Hindlimb muscle (tissue), 1 donor: ENCODE measurements at places on chromosomes 11 and 22. TPM values are rescaled to one million over a fixed set of nuclear protein-coding genes. Genes with fewer than 3 reads are reported as not detected.

MIOX gene
- not detected for polyA plus RNA-seq

RAG2 gene
- polyA plus RNA-seq, result 0.28 TPM

OR52N2 gene
- polyA plus RNA-seq, result not detected

BTBD18 gene
- 0.15 TPM for polyA plus RNA-seq

ABTB2 gene
- 8.7 TPM for polyA plus RNA-seq

ACTN3 gene
- 141 TPM for polyA plus RNA-seq

IGSF9B gene
- 15.4 TPM for polyA plus RNA-seq

GRCh38 chr11:18222814-18223421 is 13.7 kb downstream of the SAA4 start:
- DNase-seq, result no peak

GRCh38 chr11:21807350-21807749 is 385.5 kb upstream of the ANO5 start:
- DNase-seq, result no peak

DNA sequence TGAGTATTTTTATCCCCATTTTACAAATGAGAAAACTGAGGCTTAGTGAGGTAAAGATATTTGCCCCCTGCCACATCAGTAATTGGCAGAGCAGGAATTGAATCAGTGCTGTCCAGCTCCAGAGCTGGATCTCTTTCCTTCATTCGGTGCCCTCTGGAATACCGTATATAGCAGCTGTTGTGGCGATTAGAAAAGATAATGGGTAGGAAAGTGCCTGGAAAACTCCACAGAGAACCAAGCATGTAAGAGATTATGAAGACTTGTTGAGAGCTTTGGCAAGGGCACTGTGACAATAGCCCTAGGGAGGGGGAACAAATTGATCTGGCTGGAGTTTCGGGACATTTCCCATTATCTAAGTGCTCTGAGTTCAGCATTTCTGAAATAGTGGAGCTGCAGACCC is 82.5 kb upstream of the TEAD1 start:
- DNase-seq, result no peak

- no peak for DNase-seq
These were observed 15.6 kb downstream of the SREBF2 start for GRCh38 chr22:41848468-41848867.

DNA sequence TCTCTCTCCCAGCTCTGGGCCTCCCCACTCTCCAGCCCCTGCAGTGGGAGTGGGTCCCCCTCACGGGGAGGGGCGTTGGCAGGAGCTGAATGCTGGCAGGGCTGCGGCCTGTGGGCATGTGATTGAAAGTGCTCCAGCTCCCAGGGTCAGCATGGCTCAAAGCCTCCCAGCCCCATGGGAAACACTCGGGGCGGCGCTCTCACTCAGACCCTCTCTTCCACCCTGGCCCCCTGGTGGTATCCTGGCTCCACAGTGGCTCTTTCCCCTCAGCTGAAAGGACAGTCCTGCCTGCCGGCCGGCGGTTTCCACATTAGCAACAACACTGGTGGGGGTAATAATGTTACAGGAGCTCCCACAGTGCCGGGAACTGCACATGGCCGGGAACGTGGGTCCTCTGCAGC is 35.5 kb downstream of the POLR3H start:
- DNase-seq, result no peak

DNA sequence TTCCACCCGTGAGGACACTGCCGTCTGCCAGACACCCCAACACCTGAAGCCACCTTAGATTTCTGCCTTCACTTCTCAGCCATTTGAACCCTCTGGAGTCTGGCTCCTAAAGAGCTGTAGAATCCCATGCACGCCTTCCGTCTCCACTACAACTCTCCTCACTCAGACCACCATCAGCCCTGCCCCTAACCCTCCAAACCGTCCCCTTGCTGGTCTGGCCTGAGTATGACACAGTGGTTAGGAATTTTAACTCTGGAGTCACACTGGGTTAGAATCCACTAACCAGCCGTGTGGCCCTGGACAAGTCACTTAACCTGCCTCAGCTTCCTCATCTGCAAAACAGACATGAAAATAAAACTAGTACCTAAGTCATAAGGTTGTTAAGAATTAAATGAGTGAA is 3.0 kb downstream of the CNIH2 start:
- no peak for DNase-seq

DNA sequence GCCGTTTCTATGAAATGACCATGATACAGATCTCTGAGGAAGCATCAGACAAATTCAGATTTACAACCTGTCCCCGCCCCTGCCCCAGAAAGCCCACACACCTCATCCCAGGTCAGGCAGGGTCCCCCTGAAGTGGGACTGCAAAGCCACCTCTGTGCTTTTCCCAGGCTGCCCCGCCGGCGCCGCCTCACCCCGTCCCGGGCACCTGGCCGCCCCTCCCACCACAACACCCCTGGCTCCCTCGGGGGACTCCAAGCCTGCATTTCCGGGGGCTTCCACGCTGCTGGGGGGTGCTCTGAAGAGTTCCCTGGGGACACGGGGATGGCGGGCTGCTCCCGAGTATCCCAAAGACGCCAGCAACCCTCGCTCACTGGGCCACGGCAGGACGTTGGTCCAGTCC is 23.2 kb downstream of the DRD4 start:
- DNase-seq, result no peak

- no peak for DNase-seq
These were observed 41.8 kb upstream of the AMPD3 start for GRCh38 chr11:10413268-10413667.

- DNase-seq, result no peak
These were observed 32.6 kb downstream of the RTN4R start for GRCh38 chr22:20235389-20235991.

GRCh38 chr11:109984634-109985289 is 108.4 kb upstream of the ZC3H12C start:
- DNase-seq, result no peak

DNA sequence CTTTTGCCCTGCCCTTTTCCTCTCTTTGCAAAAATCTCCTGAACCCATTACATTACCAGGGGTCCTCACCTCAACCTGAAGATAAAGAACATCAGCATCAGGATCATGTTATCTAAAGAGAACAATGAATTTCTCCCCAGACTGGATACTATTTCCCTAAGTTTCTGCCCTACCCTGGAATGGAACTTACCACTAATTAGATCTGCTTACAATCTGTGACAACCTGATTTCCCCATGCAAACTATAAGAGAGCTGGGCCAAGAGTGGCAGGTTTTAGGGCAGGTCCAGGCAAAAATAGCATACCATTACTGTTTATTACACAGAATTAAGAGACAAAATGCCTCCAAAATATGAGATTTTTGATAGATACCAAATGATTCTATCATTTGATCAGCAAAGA is 58.0 kb upstream of the GDPD4 start:
- DNase-seq, result no peak

DNA sequence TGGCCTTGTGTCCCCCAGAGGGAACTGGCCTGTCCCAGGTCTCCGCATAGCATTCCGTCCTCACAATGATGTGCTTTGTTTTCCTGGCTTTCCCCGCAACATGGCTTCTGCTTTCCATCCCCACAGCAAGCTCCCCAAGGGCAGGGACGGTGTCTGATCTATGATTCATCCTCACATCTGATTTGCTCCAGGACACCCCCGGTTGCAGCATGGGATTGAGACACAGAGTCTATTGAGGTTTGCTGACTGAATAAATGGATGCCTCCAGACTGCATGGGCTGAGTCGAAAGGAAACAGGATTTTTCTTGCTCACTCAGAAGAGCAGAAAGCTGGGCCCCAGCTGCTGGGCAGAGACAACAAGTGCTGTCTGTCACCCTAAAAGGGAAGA is 40.2 kb downstream of the LMO1 start:
- DNase-seq, result no peak

DNA sequence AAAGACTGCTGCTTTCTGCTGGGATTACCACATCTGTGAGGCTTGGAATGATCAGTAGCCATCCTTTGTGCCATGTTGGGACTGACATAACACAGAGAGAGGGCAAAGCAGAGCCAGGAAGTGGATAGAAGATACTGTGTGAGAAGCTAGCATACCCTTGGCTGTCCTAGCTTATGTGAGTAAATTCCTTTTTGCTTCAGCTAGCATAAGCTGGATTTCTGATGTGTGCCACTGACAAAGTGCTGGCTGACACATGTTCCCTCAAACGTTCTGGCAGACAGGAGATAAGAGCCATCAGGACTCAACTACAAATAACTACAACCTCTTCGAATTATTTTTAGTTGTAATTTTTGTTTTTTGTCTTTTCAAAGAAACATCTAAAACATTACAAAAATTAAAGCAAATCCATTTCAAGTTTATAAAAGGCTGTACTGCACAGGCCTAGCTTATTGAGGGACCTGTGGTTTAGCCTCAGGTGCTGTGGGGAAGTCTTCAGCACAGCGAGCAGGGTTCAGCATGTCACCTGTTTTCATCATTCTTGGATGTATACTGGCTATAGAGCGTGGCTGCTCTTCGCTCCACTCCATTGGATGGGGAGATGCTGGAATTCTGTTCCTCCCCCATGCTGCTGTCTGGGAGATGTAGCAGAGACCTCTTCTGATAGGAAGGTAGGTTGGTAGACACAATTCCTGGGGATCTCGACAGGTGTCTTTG is 120.9 kb downstream of the SWAP70 start:
- no peak for DNase-seq

DNA sequence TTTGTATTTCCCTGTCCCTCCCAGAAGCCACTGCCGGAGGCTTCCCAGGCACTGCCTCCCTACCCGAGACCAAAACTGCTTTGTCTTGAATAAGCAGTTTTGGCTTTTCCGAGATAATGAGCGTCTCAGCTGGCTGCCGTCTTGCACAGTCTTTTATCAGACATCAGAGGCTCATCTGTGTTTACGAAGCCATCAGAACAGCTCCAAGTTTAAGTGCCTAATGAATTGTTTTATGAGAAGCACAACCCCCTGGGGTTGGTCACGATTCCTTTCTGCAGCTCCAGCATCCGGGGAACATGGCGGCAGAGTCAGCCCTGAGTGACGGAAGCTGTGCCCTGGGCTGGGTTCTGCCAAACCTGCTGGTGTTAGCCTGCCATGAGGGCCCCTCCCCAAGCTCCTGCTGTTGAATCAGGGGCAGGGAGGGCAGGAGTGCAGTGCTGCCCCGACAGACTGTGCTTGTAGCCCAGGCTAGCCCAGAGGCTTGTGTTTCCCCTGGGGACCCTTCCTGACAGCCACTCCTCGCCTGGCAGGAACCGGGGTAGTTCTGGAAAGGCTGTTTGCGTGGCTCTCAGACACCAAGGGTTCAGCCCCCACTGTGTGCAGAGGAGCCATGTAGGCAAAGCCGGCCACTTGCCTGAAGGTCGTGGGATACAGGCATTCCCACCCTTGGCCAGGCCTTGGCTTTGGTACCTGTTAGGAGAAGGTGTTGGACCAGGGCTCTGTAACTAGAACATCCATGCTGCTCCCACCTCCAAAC is 96.1 kb downstream of the MORC2 start:
- no peak for DNase-seq
